Psoas muscle (tissue), 8 donors: ENCODE measurements at places on chromosomes 11 and 22. TPM values are rescaled to one million over a fixed set of nuclear protein-coding genes. Genes with fewer than 3 reads are reported as not detected.

Gene RCOR2
- total RNA-seq, result 0.25 TPM

Gene KRTAP5-1
- not detected for total RNA-seq

Gene NELL1
- not detected for total RNA-seq

Gene IRAG1
- total RNA-seq, result 4.6 TPM

Gene ZPR1
- 41.4 TPM for total RNA-seq

Gene F2
- not detected for total RNA-seq

Gene NAALADL1
- 4.8 TPM for total RNA-seq

- no peaks in the 10 kb centered on the region for H3K4me1 ChIP-seq
- no peak for DNase-seq
- H3K27me3 ChIP-seq, result no peaks in the 10 kb centered on the region
- H3K4me3 ChIP-seq, result no peak overlapping the region
Measured at GRCh38 chr11:92461447-92461846, 236.8 kb downstream of the FAT3 start.

DNA sequence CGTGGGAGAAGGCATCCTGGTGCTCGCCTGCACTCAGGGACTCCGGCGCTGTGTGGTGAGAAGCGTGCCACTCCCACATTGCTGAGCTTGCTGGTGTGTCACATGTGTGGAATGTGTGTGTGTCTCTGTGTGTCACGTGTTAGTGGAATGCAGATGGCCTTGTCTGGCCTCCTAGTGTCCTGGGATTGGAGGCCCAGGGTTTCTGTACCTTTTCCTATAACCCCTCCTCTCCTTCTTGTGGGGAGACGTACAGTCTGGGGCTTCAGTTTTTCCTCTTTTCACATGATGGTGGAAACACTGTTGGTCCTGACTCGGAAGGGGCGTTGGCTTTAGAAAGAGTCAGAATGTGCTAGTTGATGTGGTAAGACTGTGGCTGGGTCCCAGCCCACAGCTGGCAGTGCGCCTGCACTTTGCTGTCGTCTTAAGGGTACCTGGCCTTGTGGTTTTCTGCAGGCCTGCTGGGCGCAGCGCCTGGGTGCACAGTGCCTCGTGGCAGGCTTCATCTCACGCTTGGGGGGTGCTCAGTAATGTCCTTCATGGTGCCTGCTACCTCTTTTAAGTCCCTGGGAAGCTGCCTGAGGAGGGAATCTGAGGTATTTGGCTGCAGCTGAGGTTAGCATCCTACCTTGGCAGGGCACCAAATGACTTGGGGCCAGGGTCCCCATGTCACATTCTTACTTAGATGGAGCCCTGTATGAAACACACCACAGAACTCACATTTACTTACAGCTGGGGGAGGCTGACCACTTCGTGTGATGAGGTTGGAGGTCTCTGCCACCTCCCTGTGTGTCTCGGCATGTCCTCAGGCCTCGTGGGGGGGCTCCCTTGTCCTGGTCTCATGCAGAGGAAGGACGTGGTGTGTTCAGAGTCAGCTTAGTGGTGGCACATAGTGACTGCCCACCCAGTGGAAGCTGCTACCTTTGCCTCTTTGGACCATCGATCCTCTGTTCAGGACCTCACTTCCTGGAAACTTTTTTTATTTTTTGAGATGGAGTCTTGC lies 61.9 kb downstream of the MED15 start:
- H3K27ac ChIP-seq, result peak overlapping the region; percentile 67
- no peaks in the 10 kb centered on the region for H3K27me3 ChIP-seq
- H3K4me1 ChIP-seq, result peaks cover 16% of the 10 kb centered on the region
- DNase-seq, result peak; percentile 89
- H3K36me3 ChIP-seq, result peaks cover 31% of the 10 kb centered on the region
- no peak overlapping the region for H3K4me3 ChIP-seq

GRCh38 chr11:109785198-109785597 lies 308.0 kb upstream of the ZC3H12C start:
- H3K27me3 ChIP-seq, result no peaks in the 10 kb centered on the region
- DNase-seq, result no peak
- H3K4me1 ChIP-seq, result no peaks in the 10 kb centered on the region
- no peak overlapping the region for H3K4me3 ChIP-seq

GRCh38 chr11:128890543-128891368 lies at the start of gene KCNJ5:
Gene KCNJ5 (plus strand): TSS chr11:128891356. CDS start chr11:128911274, 19,918 bp downstream.
- peaks cover 6% of the 10 kb centered on the region for H3K4me1 ChIP-seq
- no peaks in the 10 kb centered on the region for H3K36me3 ChIP-seq
- no peak within 1 kb of the TSS for H3K27ac ChIP-seq
- peak within 1 kb of the TSS; percentile 59 for H3K4me3 ChIP-seq
- peaks cover 49% of the 10 kb centered on the region for H3K27me3 ChIP-seq
- DNase-seq, result peak; percentile 60

- no peak overlapping the region for H3K27ac ChIP-seq
- no peak overlapping the region for H3K4me3 ChIP-seq
- peak; percentile 63 for DNase-seq
- peaks cover 21% of the 10 kb centered on the region for H3K4me1 ChIP-seq
- H3K36me3 ChIP-seq, result no peaks in the 10 kb centered on the region
Measured at GRCh38 chr11:45919806-45920530, 2.3 kb upstream of the PEX16 start.

DNA sequence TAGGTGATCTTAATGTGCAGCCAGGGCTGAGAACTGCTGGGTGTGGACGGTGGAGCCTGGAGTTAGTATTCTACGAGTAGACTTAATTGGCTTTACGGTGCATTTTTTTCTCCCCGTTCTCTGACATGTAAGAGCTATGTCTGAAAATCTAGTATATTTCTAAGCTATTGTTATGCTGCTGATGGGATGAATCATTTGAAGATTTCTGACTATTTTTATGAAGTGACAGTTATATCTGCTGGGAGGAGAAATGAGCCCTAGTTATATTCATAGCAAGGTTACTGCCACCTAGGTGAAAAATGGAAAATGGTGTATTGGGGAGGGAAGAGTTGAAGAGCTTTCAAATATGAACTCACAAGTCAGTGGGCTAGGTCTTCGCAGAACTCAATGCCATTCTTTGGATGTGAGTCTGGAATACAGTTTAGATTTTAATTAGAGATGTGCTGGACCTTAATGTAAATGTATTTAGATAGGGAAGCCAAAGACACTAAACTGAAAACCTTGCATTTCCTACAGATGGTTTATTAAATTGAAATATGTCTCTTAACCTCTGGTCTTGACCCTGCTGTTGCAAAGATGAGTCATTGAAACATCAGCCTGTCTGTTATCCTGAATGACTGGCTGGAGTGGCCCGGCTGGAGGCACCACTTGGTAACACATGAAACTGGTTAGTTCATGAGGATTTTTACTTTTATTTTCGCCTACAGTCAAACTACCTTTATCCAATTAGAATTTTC lies 293.7 kb downstream of the DDX10 start:
- no peaks in the 10 kb centered on the region for H3K27me3 ChIP-seq
- no peak for DNase-seq
- H3K27ac ChIP-seq, result no peak overlapping the region
- no peaks in the 10 kb centered on the region for H3K4me1 ChIP-seq

DNA sequence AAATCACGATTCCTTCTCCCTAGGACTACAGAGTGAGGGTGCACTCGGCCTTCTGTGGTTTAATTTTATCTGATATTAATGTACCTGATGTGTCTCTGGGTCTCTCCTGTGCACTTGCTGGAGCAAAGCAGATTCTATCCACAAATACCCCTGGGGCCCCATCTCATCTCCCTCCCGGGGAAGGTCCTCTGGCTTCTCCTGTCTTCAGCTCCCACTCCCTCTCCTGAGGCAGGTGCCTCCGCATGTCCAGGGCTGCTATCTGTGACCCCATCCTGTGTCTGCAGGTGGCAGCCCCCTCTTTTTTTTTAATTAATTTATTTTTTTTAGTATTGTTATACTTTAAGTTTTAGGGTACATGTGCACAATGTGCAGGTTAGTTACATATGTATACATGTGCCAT lies 558.7 kb downstream of the BRD1 start:
- H3K27me3 ChIP-seq, result no peaks in the 10 kb centered on the region
- no peaks in the 10 kb centered on the region for H3K36me3 ChIP-seq
- H3K27ac ChIP-seq, result no peak overlapping the region
- no peaks in the 10 kb centered on the region for H3K4me1 ChIP-seq
- DNase-seq, result no peak

GRCh38 chr22:30780026-30780425 lies 85.4 kb downstream of the OSBP2 start:
- no peak overlapping the region for H3K4me3 ChIP-seq
- H3K36me3 ChIP-seq, result no peaks in the 10 kb centered on the region
- no peaks in the 10 kb centered on the region for H3K27me3 ChIP-seq
- H3K4me1 ChIP-seq, result no peaks in the 10 kb centered on the region
- DNase-seq, result no peak
- no peak overlapping the region for H3K27ac ChIP-seq

GRCh38 chr11:43933608-43934551 lies 8.6 kb upstream of the C11orf96 start:
- no peak overlapping the region for H3K27ac ChIP-seq
- peaks cover 10% of the 10 kb centered on the region for H3K4me1 ChIP-seq
- peak overlapping the region; percentile 30 for H3K4me3 ChIP-seq
- H3K27me3 ChIP-seq, result no peaks in the 10 kb centered on the region
- peak; percentile 28 for DNase-seq

DNA sequence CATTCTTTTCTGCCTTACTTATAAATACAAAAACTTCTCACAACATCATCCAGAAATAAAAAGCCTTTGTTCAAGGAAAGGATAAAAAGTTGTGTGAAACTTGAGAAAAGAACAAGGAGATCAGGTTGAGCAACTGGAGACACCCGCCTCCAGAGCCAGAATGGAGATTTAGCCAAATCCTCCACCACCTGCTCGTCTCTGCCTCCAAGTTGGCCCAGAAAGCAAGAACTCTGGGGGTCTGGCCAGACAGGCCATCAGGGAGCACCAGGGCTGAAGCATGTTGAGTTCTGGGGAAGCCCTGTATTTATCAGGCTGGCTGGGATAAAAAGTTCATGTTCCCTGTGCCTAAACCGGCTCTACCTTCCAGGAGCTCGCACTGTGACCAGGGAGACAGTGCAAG lies 14.9 kb downstream of the SMCO4 start:
- DNase-seq, result peak; percentile 61
- H3K4me3 ChIP-seq, result no peak overlapping the region
- H3K27me3 ChIP-seq, result no peaks in the 10 kb centered on the region
- no peaks in the 10 kb centered on the region for H3K36me3 ChIP-seq
- H3K4me1 ChIP-seq, result peaks cover 64% of the 10 kb centered on the region

GRCh38 chr11:23100726-23101125 lies 240.5 kb upstream of the CCDC179 start:
- H3K36me3 ChIP-seq, result no peaks in the 10 kb centered on the region
- no peaks in the 10 kb centered on the region for H3K4me1 ChIP-seq
- DNase-seq, result no peak
- H3K4me3 ChIP-seq, result no peak overlapping the region

DNA sequence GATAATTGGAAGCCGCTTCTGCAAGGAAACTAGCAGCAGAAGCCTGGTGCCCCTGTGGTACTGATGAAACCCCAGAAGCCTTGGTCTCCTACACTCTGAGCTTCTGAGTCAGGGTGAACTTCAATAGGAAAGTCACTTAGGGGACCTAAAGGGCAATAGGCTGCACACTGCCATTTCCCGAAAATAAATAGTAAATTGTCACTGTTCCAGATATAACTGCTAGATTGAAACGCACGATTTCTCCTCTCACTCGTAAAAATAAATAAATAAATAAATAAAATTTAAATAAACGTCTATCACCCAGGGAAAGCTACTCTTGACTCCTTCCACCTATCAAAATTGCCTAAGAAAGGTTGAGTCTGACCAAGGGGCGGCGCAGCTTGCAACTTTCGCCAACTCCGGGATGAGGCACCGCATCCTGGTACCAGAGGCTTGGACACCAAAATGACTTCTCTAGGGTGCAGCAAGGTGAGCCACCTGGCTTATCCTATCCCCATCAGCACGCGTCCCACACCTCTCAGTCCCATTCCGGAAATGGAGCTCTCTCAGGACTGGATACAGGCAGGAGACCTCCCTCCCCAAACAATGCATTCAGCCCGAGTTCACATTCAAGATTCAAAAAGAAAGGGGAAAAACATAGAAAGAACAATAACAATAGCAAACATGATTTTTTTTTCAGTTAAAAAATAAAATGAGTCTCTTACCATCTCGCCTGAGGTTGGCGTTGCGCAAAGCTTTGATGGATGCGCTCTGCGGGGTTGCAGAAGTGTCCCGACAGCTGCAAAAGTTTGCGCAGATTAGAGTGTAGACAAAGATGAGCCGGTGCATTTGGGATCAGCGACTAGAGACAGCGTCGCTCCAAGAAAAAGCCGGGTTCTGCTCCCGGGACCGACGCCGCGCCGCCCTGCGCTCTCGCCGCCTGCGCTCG lies 583 bp downstream of the PDGFD start:
- no peaks in the 10 kb centered on the region for H3K27me3 ChIP-seq
- H3K4me1 ChIP-seq, result no peaks in the 10 kb centered on the region

GRCh38 chr22:28279888-28280287 lies 360.8 kb upstream of the PITPNB start:
- H3K27ac ChIP-seq, result no peak overlapping the region
- H3K4me1 ChIP-seq, result no peaks in the 10 kb centered on the region
- DNase-seq, result no peak
- no peak overlapping the region for H3K4me3 ChIP-seq
- no peaks in the 10 kb centered on the region for H3K36me3 ChIP-seq
- no peaks in the 10 kb centered on the region for H3K27me3 ChIP-seq

DNA sequence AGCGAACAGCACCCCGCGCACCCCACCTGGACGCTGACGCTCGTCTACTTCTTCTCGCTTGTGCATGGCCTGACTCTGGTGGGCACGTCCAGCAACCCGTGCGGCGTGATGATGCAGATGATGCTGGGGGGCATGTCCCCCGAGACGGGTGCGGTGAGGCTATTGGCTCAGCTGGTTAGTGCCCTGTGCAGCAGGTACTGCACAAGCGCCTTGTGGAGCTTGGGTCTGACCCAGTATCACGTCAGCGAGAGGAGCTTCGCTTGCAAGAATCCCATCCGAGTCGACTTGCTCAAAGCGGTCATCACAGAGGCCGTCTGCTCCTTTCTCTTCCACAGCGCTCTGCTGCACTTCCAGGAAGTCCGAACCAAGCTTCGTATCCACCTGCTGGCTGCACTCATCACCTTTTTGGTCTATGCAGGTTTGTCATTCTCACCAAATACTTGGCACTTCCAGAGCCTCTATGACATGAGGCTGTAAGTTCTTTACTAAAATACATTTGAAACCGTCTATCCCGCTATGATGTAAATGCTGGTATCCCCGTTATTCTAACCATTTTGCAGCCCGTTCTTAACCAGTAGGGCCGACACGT lies 535 bp downstream of the AQP11 start:
- H3K27me3 ChIP-seq, result no peaks in the 10 kb centered on the region
- no peaks in the 10 kb centered on the region for H3K36me3 ChIP-seq
- H3K27ac ChIP-seq, result peak overlapping the region; percentile 78
- peak overlapping the region; percentile 70 for H3K4me3 ChIP-seq

GRCh38 chr11:121035780-121036179 lies 11.9 kb downstream of the TBCEL start:
- no peaks in the 10 kb centered on the region for H3K36me3 ChIP-seq
- no peaks in the 10 kb centered on the region for H3K4me1 ChIP-seq
- no peak overlapping the region for H3K27ac ChIP-seq
- no peaks in the 10 kb centered on the region for H3K27me3 ChIP-seq
- DNase-seq, result no peak
- no peak overlapping the region for H3K4me3 ChIP-seq
